ENCODE measurements at places on chromosomes 5 and 9.

- DNase-seq: no peak
Observed at GRCh38 chr5:65867542-65868195, 58.7 kb upstream of the ERBIN start.

- no peak for DNase-seq
Observed at GRCh38 chr5:88765171-88765570, 117.8 kb downstream of the MEF2C start.

GRCh38 chr5:64978546-64978945, 209.8 kb downstream of the CWC27 start:
- DNase-seq: no peak

DNA sequence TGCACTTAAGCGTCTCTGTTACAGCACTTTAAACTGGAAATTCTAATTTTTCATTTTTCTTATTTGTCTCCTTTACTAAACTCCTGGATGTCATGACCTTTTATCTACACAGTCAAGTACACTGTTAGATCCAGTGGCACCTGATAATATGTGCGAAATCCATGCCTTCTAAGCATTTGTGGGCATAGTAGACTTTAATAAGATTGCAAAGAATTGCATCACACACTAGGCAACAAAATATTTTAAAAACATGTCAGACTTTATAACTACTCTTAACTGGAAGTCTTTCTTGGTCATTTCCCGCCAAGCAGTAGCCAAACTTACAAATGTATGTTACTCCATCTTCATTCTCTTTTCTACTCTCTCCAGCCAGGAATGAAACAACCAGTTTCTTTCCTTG, 5.0 kb upstream of the SPINK1 start:
- DNase-seq: no peak

- no peak for DNase-seq
Observed at GRCh38 chr5:8720506-8720905, 825.4 kb downstream of the SEMA5A start.

DNA sequence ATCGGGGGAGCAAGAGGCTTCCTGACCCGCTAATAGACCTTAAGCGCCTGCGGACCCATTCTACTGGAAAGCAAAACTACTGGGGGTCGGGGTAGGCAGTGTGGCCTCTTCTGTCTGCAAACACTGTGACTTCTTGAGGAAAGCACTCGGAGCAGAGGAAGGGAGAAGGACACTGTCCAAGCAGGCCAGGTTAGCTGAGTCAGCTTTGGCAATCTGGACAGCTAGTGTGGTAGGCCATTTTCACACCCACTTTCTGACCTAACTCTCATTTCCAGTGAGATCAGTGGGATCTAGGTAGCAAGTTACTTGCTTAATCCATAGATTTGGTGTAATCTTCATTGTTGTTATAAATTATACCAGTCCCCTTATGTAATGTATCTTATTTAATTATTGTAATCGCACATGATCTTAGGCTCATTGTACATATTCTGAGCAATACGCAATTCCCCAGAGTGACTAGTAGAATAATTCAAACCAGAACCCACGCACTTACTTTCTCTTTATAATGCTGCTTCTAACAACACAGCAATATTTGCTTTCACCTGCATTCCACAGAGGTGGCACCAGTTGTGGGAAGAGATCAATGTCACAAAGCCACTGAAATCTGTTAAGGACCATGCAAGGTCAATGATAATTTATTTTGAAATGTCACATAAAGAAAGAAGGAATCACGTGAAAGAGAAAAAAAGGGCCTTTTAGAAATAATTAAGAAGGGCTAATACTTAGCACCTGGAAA, 82.9 kb downstream of the NREP start:
- no peak for DNase-seq

GRCh38 chr5:76175821-76176403, 92.7 kb downstream of the SV2C start:
- no peak for DNase-seq

GRCh38 chr5:26921439-26921838, 116.9 kb downstream of the CDH9 start:
- DNase-seq: no peak

- DNase-seq: no peak
Observed at GRCh38 chr9:124723352-124723751, 47.8 kb downstream of the NR6A1 start.

DNA sequence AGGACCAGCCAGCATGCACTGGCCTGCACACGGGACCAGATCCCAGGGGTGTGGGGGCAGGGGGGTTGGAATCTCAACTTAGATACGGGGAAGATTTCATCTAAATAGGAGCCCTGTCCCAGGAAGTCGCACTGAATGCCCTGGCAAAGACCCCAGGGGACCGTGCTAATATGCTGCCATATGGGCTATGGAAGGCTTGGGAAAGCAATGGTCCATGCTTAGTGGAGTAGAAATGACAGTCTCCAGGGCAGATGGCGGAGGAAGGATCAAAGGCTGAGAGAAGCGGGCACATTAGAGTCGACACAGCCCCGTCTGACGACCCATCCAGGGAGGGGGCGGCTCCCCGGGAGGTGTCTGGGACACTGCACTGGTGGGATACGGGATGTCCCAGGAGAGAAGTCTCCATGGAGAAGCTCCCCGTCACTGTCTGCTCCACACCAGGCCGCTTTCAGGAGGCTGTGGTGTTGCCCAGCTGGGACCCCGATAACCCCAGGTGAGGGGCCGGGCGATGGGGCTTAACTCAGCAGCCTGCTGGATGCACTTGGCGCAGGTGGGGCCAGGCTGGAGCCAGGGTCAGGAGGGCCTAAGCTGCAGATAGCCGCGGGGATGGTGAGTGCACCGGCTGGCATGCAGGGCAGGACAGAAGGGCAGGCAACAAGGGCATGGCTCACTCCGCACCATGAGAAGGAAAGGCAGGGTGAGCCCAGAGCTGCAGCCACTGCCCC, 377.7 kb upstream of the IRX1 start:
- DNase-seq: no peak

- DNase-seq: no peak
Observed at GRCh38 chr9:13513716-13514444, 234.4 kb upstream of the MPDZ start.

- no peak for DNase-seq
Observed at GRCh38 chr5:10543585-10544040, 20.3 kb upstream of the ANKRD33B start.

- DNase-seq: no peak
Observed at GRCh38 chr9:134323741-134324358, 2.4 kb upstream of the RXRA start.

- DNase-seq: no peak
Observed at GRCh38 chr5:133487093-133487492, 125.2 kb downstream of the FSTL4 start.

DNA sequence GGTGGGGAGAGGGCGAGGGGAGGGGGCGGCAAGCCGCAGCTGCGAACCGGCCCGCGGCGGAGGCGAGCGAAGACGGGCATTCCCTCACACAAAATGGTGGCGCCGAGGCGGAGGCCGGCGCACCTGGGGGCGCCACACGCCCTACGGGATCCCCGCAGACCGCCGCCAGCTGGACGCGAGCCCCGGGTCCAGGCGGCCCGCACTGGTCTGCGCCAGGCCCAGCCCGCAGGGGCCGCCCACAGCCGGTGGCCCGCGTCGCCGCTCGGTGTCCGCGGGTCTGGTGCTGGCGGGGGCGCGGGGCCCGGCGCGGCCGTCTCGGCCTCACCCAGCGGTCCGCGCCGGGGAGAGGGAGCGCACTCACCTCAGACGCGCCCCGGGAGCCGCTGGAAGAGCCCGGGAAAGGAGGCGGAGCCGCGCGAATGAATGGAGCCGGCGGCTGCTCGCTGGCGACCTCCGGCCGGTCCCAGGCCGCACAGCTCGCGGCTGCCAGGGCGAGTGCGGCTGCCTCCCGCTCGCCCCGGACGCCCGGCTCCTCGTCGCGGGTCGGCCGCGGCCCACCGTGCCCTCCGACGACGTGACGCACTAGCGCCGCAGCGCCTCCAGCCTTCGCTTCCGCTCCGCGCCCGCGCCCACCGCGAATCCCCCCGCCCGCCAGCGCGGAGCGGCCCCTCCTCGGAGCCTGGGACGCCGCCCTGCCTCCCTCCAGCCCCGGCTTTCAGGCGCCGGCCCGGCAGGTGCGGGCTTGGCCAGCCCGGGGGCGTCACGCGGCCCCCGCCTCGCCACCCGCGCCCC, at the start of gene FAM169A:
TSS of gene FAM169A (minus strand) at position 584 of the 792 bp plus-strand sequence. CDS start 24,711 bp downstream, outside the sequence.
- peak; percentile 55 for DNase-seq

DNA sequence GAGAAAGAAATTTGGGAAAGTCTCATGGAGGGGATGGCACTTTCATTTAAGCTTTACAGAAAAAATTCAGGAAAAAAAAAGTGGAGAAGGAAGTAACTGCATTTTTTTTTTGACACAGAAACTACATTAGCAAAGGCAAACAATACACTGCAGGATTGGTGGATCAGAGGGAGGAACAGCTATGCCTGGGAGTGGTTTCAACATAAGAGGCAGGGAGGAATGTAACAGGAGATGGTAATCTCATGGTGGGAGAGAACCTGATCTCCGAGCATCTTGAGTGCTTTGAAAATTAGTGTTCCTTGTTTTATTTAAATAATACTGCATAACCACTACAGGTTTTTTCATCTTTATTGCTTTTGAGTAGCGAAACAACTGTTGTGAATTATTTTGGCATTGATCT, 249.4 kb downstream of the FAM170A start:
- no peak for DNase-seq

DNA sequence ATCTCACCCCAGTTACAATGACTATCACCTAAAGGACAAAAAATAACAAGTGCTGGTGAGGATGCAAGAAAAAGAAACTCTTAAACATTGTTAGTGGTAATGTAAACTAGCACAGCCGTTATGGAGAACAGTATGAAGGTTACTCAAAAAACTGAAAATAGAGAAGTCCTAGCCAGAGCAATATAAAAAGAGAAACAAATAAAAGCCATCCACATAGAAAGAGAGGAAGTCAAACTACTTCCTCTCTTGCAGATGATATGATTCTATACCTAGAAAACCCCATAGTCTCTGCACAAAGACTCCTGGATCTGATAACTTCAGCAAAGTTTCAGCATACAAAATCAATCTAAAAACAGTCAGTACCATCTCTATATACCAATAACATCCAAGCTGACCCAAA, 221.5 kb upstream of the FAM174A start:
- DNase-seq: no peak

- DNase-seq: no peak
Observed at GRCh38 chr5:102818345-102818744, 63.2 kb downstream of the PAM start.

- no peak for DNase-seq
Observed at GRCh38 chr9:16834817-16835216, 35.7 kb downstream of the BNC2 start.

DNA sequence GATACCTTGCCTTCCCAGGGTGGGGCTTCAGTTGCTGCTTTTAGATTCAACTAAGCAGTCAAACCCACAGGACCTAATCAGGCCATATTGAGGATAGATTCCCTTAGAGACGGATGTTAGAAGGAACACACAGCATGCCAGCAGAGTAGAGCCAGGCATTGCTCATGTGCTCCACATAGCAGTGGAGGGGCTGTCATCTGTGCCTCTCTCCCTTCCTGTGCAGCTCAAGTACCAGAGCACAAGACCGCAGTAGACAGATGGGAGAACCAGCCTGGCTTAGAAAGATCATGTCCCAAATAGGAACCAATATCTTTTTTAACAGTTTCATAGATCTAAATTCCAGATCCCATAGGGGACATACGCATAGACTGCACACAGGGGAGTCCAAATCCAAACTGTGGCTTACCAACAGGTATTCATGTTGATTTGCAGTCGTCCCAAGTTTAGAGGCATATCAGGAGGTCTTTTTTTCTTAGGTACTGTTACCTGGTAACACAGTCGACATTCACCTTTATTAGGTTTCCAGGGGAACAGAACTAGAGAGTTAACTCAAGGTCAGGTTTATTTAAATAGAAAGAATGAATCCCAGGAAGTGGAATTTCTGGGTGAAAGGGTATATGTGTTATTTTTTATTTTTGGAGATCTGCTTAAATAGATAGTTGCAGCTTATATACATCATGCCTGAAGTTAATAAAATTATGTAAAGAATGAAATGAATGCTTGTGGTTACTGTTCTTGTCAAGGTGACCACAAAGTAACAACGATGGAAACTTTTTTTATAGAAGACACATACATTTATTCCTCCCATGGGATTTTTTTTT, 43.5 kb upstream of the PCAT7 start:
- no peak for DNase-seq

DNA sequence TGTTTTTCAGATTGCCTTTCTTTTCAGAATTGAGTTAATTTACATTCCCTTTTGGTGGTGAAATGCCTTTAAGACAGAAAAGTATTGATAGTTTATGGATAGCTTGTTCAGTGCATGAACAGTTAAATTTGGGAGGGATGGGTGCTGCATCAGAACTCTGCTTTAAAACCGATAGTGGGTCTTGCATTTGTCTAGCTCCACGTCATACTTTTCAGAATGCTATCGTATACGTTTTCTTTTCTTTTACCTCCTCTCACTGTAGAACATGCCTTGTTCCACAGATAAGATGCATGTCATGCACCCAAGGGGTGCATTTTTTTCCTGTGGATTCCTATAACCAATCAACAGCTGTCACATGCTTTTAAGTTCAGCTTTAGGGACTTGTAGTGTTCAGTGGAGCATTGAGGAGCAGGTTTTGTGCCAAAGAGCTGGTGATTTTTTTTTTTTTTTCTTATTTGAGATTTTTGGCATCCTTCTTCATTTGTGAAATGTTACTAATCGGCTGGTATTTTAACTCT, 2.3 kb downstream of the SLC44A1 start:
- DNase-seq: no peak

GRCh38 chr5:77620405-77620804, 18.1 kb downstream of the OTP start:
- no peak for DNase-seq

DNA sequence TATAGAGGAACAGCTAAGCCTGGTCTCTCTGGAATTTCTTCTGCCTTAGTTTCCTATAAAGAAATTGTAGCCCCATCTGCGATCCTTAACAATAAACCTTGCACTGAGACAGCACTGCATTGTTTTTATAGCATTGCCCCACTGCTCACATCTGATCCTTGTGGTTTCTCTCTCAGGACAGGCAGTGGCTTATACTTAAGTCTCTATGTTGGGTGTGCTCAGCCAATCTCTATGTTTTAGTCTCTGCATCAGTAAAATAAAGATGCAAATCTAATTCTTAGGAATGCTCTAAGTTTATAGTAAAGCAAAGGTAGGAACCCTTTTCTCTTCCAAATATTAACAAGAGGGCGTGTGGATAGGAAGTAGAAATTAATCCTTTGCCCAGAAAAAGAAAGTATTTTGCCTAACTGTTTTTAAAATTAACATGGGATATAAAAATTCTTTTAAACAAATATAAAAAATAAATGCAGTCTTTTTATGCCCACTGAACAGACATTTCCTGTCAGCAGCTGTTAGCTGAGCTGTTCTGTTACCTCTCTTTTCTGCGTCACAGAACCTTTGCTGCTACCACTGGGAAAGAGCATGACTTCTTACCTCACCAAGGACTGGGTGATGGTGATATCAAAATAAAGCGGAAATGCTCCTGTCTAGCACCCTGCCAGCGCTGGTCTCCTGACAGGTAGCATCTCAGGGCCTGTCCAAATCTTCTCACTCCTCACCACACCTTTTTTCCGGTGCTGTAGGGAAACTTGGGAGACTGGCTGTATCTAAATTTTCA, 29.5 kb downstream of the MRPS27 start:
- DNase-seq: no peak

DNA sequence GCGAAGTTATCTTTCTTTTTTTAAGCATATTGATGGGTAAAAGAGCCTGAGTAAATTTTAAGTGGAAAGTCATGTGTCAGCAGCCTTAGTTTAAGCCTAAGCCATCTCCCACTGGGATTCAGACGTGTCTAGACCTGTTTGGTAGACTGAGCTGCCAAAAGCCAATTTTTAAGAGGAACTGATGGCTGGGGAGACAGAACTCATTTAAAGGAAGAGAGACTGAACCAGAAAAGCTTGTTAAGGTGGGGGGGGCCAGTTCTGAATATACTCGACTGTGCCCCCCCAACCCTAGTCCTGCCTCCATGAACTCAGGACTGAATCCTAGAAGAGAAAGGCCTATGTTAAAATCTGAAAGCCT, 58.3 kb upstream of the PLPP1 start:
- DNase-seq: no peak

Data from A549 (cell line).